RWPE1 (cell line): ENCODE measurements at places on chromosomes 6 and 20.
A peak's percentile ranks its signal among the peaks of the same experiment; 100 is the strongest.

- DNase-seq: no peak
Observed at GRCh38 chr6:135826236-135826804, 25.2 kb upstream of the PDE7B start.

- DNase-seq: no peak
Observed at GRCh38 chr6:162063666-162064065, 663.9 kb downstream of the PRKN start.

DNA sequence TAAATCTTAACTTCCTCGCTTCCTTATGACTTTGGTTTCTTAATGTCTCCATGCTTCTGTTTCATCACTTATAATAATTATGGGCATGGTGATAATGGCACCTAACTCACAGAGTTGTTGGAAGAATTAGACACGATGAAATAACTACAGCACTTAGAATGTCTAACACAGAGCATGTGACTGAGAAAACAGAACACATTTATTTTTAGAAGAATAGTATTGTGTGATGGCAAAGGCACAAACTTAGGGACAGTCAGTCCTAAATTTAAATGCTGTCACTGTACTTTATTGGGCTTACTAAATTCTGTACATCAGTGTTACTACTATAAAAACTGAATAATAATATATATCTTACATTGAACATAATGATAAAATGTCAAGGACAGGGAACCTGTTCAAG, 391.1 kb upstream of the JAG1 start:
- no peak for DNase-seq

- DNase-seq: no peak
Observed at GRCh38 chr6:31143148-31143547, 4.3 kb upstream of the PSORS1C2 start.

DNA sequence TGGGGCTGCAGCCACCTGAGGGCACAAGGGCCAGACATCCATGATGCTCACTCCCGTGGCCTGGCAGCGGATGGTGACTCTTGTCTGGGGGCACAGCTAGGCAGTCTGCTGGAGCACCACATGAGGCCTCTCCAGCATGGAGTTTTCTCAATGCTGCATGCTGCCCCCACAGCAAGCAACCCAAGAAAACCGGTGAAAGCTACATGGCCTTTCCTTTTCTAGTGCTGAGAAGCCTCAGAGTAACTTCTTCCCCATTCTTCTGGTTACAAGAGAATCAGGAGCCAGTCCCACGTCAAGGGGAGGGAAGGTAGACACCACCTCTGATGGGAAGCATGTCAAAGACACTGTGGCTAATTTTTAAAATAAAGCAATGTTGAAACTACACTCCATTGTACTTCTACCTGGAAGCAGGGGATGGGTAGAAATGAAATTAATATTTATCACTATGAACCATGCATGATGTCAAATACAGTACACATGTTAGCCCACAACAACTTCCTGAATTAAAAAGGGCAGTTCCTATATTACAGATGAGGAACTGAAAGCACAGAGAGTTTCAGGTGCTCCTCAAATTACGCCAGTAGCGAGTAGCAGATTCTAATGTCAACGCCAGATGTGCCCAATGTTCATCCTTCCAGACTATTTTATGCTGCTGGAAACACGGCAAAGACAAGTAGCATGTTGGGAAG, 101.5 kb downstream of the LAMP5 start:
- DNase-seq: no peak

- DNase-seq: no peak
Observed at GRCh38 chr6:91539456-91539855, 952.6 kb upstream of the MAP3K7 start.

- no peak for DNase-seq
Observed at GRCh38 chr6:32222333-32223230, 1.3 kb downstream of the NOTCH4 start.

GRCh38 chr6:72825315-72825911, 203.5 kb downstream of the KCNQ5 start:
- DNase-seq: peak; percentile 5

DNA sequence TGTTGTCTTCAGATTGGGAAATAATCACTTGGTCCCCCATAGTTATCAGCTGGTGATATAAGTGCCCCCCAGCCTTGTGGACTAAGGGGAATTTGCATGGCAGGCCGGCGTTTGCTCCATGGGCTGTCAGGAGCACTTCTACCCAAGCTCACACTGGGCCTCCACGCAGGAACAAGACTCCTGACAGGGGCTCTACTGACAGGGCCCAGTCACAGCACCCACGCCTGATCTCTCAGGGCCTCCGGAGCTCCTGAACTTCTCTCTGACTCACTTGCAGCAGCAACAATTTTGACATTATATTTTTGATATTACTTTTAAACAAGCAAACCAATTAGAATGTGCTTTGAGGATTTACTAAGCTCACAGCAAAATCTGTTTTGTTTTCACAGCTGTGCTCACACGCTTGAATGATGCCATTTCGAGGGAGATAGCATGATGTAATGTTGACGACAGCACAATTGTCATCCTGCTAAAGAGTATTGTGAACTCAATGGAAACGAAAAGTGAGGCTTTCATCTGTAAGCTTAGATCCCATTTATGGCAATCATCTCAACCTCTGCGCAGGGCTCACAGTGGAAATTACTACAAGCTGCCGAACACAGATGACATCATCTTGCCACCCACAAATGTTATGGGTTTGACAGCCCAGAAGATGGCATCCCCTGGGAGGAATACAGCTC, 28.7 kb upstream of the TXNDC5 start:
- DNase-seq: no peak

- DNase-seq: peak; percentile 30
Observed at GRCh38 chr6:25889877-25890853, 16.1 kb upstream of the SLC17A3 start.

DNA sequence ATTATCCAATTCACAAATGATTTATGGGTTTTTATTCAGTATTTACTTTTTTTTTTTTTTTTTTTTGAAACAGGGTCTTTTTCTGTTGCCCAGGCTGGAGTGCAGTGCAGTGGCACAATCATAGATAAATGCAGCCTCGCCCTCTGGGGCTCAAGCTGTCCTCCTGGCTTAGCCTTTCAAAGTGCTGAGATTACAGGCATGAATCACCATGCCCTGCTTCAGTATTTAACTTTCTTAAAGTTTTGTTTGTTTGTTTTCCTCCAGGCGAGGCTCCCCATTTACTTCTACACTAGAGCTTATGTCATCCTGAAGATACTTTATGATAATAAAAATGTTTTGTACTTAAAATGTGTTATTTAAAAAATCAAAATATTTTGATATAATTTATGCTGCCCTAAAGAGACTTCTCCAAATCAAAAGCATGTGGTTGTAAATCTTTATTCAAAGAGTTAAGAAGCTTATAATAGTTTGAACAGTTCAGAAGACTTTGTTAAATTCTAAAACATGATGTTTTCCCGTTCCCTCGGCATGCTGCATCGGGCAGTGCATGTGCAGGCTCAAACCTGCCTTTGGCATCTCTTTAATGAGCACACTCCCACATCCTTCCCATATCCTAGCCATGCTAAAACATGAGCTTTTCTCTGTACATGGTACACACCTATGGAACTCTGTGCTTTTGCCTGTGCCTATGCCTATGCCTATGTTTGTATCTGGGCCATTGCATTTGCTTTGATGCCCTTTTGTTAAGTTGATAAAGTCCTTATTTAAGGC, 11.0 kb downstream of the SMPDL3A start:
- peak; percentile 67 for DNase-seq

DNA sequence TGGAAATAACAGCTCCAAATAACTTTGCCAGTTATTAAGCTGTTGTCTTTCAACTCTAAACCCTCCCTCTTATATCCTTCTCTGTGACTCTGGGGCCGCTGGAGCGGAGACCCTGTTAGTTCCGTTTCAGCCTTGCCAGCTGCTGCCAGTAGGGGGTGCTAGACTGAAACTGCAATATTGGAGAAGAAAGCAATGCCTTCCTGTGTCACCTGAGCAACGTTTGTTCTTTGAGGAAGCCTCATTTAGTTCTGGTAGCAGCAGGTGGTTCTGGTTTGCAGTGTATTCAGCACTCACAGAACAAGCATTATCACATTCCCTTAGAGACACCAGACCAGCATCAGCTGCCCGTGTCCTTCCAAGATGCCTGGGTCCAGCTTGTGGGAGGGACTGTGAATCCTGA, 22.9 kb upstream of the JAG1 start:
- no peak for DNase-seq

DNA sequence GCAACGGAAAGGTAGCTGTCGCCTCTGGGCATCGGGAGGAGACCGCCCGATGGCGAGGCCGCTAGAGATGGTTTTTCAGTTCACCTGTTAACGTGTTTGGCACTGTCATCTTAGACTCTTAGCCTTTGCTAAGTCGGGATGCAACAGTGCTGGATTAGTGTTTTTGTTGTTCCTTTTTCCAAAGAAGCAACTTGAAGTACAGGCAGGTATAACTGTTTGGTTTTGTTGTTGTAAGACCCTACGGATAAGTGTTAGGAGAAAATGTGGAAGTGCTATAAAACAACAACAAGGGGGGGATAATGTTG, 723 bp downstream of the MANEA start:
- no peak for DNase-seq

DNA sequence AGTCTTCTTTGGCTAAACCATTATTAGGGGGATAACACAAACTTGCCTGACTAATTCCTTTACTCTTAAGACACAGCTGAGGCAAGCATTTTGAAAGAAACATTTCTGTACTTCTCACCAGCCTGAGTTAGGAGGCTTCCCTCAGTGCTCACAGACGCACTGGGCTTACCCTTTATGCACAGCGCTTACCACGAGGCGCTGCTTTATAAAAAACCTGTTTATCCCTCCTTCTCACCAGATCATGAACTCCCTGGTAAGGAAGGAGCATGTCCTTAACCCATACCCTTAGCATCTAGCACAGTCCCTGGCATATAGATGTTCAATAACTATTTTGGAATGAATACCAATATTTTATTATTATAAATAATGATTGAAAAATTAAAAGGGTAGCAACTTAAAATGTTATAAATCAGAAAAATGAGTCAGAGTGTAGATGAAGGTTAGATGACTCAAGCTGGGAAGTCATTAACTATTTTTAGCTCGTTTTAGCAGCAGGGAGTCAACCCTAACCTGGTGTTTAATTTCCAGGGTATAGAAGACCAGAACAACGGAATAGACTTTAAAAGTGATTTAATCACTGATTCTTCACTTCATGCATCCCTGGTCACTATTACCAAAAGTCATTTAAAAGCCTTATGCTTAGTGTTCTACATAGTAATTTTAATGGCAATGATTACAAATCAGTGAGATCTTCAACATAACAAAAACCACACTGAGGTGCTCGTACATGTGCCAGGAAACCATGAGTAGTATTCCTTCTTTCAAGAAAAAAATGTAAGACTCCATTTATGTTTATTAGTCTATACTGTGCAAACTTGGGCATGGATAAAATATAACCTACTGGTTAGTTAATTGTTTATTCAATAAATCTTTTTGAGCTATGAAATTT, 4.1 kb upstream of the TPD52L1 start:
- DNase-seq: peak; percentile 63

DNA sequence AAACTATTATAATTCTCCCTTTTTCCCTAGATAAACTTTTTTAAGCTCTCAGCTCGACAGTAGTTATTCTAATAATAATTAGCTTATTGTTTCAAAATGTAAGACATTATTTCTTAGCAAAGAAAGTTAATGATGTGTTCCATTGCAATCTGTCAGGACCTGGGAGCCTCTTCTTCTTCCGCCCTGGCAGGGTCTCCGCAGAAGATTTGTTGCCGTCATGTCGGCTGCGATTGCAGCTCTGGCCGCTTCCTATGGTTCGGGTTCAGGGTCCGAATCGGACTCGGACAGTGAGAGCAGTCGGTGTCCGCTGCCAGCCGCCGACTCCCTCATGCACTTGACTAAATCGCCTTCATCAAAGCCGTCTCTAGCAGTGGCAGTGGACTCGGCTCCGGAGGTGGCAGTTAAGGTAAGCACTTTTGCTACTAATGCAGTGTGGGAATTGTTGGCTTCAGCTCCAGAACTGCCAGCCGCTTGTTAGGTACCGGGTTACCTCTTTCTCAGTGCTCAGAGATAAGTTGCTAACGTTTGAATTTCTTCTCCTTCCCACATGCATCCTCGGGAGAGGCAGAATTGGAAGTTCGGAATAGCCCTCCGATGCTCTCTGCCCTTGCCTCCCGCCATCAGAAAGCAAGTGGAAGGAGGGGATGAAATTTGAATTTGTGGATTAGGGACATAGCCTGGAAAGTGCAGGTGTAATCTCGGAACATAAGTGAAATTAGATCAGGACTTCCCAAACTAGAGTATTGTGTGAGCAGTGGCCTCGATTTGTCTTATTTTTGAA, at the start of gene CDC40:
Gene CDC40 (plus strand): TSS at position 200 of the 781 bp plus-strand sequence. CDS start 18 bp downstream, at position 218.
- DNase-seq: peak; percentile 42

DNA sequence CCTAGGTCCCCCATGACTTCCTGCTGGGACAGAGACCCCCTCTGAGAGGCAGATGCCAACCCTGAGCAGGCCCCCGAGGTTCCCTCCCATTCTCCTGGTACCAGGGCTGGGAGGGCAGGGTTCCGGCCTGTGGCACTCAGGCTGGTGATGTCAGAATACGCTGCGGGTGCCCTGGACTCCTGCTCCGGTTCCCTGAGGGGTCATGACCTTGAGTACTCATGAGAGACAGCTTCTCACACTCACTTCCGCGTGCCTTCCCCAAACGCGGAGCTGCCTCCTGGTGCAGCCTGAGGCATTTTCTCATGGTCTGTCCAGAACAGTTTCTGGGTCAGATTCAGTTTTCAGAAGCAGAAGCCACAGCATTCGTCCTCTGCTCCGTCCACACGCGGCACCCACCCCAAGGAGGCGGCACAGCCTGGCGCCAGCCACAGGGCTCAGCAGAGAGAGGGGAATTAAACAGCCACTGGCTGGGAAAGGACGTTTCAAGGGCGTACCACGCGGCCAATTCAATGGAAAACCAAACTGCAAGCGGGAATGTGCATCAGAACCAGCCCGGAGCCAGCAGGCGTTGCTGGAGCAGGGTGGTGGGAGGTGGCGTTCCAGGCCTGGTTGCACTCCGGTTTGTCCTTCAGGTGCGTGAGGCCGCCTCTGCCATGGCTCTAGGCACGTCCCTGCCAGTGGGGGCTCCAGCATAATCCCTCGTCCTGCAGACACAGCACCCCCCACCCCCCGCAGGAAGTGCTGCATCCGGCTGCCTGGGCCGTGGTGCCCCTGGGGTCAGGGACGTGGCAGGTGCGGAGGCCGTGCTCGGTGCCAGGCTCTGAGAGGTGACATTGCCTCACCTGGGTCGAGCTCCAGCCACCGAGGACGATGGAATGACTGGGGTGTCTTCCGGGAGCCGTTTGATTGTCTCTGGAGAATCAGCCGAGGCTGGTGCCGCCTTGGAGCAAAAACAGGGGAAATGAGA, 58.3 kb upstream of the BHLHE23 start:
- DNase-seq: no peak

GRCh38 chr20:60967431-60968316, 284.4 kb upstream of the CDH4 start:
- DNase-seq: no peak

DNA sequence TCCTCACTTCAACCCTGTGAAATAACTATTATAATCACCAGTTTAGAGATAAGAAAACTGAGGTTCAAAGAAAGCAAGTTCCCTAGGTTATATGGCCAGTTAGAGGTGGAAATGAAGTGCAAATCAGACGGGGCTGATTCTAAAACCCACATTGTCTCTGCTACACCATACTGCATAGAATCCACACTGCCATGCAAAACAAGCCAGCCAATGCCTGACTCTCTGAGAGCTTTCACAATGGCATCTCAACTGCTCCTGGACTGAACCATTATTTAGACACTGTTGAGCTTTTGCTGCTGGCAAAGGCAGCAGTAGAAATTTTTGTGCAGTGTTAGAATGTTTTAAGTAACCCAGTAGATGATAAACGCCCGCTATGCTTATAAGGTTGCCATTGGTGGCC, 195.2 kb upstream of the CNR1 start:
- no peak for DNase-seq
